ENCODE measurements at places on chromosomes 3 and 15.
A peak's percentile ranks its signal among the peaks of the same experiment; 100 is the strongest.

DNA sequence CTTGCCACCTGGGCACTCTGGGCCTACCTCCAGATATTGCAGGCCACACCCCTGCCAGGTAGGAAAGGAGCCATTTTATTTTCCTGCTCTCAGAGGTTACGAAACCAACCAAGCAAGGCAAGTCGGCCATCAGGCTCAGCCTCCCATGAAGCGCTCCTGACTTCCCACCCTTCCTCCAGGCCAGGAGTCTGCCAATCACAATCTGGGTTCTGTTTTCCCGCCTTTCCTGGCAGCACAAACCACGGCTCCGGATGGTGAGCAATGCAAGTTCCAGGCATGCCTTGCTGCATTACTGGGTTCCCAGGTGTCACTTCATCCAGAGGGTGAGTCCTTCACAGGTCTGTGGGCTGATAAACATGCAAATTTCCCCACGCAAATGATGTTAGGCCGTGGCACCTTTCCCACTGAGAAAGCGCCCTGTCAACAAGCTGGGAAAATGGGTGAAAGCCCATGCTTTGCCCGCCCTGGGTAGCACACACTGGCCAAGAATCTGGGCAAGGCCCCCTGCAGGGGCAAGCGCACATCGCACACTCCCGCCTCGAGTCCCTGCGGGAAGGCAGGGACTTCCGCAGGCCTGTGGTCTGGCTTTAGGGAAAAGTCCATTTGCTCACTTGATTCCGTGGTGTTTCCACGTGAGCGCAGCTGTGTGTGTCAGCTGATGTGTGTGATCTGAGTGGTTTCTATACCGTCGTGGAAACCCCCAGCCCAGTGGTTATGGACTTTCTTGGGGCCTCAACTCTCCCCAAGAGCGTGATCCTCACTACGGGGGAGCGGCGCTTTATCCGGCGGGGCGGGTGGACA, 61.6 kb upstream of the RYK start:
- DNase-seq = no peak

- DNase-seq = no peak
Observed at GRCh38 chr3:196082619-196082971, 705 bp upstream of the TFRC start.

GRCh38 chr3:72789786-72790185, 58.5 kb downstream of the SHQ1 start:
- DNase-seq = no peak

- peak; percentile 3 for DNase-seq
Observed at GRCh38 chr3:63912768-63913588, 795 bp upstream of the SCAANT1 start.
